ENCODE measurements at places on chromosomes 13 and 19. TPM values are rescaled to one million over a fixed set of nuclear protein-coding genes. Genes with fewer than 3 reads are reported as not detected.

- DNase-seq = no peak
These were observed 211.4 kb downstream of the KCNRG start for GRCh38 chr13:50226515-50227155.

GRCh38 chr13:34419755-34420154, 522.3 kb upstream of the NBEA start:
- DNase-seq = no peak

- no peak for DNase-seq
These were observed 47.5 kb downstream of the ZNF536 start for GRCh38 chr19:30419568-30420180.

DNA sequence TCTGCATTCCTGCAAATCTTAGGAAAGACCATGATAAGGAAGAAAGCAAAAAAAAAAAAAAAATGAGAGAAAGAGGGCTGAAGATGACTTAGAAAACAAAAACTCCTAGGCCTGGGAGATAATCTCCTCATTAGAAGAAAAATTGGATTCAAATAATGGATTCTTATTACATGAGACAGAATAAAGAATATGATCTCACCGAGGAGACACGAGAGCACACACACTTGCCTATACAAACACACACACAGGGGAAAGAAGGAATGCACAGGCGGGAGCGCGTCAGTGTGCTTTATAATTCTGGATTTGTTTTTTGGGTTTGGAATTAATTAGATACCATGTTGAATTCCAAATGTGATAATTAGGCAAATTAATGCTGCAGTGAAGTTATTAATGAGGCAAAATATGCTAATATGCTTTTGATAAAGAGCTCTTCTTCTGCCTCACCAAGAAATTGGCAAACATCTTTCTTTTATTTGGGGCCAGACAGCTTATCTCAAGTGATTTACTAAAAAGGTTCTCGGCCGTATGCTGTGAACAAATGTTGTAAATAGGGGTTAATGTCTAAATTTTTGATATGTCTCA, 36.1 kb upstream of the PCDH8 start:
- DNase-seq = no peak

GRCh38 chr13:89052699-89053098, 1381.5 kb downstream of the SLITRK5 start:
- DNase-seq = no peak

GRCh38 chr13:93326234-93326811, 99.7 kb downstream of the GPC6 start:
- no peak for DNase-seq

DNA sequence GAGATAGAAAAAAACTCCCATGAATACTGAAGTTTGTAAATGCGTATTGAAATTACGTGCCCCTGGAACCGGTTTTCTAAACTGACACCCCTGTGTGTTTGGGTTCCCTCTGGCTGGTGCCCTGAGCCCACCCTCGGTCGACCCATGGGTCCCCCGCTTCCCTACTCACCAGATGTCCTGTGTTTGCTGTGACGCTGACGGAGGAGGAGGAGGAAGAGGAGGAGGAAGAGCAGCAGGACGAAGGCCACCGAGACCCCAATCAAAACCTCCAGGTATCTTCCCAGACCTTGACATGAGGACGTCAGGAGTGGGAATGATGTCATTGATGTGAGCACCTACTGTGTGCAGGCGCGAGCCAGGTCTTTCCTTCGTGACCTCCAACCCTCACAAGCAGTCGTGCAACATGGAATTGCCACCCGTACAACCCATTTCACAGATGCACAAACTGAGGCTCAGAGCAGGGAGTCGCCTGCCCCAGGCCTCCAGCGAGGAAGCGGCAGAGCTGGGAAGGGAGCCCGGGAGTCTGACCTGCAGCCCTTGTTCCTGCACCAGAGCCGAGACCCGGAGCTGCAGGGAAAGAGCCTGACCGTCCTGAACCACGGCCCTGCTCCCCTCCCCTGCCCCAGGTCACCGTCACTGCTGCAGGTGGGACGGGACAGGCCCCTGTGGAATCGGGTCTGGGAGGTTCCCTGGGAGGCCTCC, 3.7 kb downstream of the LILRB3 start:
- DNase-seq = no peak

- no peak for DNase-seq
These were observed 62.9 kb downstream of the RASA3 start for GRCh38 chr13:114069376-114070097.

DNA sequence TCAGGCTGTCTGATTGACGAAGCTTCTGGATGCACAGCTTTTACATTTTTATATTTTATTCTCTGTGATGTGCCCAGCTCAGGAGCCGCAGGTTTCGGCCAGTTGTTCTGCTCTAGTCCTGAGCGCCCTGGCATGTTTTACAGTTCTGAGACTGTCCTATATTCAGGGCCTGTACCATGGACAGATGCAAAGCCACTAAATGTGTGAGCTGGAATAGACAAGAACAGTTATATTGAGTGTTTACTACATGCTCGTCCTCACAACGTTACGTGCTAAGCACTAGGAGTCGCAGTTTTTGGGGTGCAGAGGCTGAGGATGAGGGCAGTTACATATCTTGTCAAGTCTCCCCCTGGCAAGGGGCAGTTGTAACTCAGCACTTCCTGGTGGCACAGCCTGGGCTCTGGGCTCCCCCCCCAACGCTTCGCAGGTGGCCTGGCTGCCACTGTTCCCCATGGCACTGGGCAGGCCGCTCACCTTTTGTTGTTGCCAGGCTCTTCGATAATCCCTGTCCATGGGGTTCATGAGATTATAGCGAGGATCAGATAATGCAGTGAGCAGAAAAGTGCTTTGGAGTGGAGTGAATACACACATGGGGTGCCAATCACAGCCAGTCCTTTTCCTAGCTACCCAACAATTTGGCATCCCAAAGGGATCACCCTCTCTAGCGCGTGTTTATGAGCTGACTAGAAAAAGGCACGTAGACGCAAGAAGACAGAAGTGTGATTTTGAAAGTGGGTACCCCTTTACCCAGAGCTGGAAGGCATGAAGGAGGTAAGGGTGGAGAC, 23.5 kb downstream of the ARL11 start:
- DNase-seq = no peak

DNA sequence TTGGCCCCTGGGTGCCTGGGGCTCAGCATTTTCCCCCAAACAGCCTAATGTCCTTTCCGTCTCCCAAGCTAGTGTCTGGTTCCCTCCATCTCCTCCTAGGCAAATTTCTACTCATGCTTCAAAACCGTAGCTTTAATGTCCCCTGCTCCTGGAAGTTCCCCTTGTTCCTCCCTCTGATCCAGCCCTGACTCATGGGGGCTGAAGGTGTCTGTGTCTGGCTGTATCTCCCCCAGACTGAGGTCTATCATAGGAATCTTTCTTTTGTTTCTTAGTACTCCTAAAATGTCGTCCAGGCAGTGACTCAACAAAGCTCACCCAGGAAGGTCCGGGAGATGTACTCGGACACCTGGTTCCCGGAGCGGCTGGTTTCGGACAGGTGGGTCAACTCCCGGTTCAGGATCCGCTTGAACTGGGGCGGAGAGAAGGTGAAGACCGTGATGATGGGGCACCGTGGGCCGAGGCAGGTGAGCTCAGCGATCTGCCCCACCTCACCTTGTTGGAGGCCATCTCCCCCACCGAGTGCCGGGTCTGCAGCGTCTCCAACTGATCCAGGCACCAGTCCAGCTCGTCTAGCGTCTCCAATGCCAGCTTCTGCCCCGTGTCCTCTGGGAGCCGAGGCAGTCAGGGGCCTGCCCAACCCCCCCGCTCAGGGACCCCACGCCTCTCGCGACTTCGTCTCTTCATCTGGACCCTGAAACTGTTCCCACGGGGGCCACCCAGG, 6.2 kb downstream of the PDE4C start:
- DNase-seq = no peak

DNA sequence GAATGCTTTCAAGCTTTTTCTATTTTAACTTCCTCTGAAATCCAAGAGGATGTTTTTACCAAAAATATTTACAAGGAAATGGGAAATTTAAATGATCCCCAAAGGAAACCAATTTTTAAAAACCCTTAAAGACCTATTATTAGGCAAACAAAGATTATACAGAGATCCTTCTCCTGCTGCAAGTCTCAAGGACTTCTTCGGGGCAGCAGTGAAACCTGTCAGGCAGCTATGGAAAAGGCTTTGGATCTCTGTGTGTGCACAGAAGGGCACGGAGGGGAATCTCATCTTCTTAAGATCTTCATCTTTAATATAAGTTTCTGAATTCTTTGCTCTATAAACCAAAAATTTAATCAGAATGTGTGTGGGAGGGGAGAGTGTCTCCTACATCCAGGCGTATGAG, 36.0 kb upstream of the CLDN10 start:
- no peak for DNase-seq

- no peak for DNase-seq
These were observed 84.8 kb downstream of the SERP2 start for GRCh38 chr13:44458313-44458975.

DNA sequence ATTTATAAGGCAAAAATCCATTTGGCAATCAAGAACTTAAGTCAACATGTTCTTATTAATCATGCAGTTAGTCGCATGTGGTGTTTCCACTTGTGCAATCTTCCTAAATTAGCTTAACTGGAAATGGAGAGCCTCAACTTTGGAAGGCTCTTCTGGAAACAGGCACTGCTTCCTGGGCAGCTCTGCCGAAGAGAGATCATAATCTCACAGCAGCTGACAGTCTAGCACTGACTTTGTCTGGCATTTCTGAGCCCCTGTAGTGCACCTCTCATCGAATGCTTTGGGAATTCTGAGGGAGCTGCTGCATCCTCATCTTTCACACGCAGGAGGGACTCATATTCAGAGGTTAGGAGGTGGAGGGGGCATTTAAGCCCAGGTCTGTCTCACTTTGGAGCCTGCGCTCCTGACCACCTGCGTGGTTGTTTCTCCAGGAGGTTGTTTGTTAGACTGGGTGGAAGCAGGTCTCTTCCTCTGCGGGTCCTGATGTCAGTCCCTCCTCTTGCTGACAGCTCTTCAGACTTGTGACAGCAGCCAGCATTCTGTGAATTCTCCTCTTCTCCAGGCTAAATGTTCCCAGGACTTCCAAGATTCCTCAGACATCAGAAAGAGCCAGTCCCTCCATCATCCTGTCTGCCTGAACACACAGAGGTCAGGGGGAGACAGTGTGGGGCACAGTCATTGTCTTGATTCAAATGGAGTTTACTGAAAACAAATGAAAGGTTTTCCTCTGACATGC, 100.4 kb upstream of the GJB6 start:
- no peak for DNase-seq

DNA sequence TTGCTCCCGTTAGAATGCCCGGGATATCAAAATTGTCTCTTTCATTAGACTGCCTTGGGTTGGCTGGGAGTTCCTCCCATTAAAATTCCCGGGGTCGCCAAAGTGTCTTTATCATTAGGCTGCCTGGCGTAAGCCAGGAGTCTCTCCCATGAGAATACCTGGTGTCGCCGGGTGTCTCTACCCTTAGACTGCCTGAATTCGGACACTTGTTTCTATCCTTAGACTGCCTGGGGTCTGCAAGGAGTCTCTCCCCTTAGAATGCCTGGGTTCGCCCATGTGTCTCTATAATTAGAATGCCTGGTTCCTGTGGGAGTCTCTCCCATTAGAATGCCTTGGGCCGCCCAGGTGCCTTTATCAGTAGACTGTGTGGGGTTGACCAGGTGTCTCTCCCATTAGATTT, 1538.2 kb downstream of the UQCRFS1 start:
- no peak for DNase-seq

GRCh38 chr19:4707322-4707721, 16.3 kb downstream of the DPP9 start:
- DNase-seq = no peak

GRCh38 chr19:18306888-18307260, 16.0 kb downstream of the LSM4 start:
- DNase-seq = no peak

- no peak for DNase-seq
These were observed 427 bp downstream of the ZNF160 start for GRCh38 chr19:53102756-53103233.

DNA sequence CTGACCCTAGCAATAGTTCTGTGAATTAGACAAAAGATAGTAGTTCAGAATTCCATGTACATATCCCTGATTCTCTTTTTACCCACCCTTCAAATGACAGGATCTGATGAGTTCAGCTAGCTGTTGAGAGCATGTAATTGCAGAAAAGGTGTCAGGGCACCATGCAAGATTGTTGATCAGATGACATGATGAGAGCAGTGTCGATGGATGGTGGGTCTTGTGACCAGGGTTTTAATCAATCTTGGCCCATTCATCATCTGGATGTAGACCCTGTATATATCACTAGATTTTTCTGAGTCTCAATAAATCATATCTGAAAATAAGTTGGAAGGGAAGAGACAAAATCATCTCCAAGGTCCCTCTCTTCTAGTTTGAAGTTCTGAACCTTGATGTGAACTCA, 379.0 kb downstream of the OXGR1 start:
- no peak for DNase-seq

DNA sequence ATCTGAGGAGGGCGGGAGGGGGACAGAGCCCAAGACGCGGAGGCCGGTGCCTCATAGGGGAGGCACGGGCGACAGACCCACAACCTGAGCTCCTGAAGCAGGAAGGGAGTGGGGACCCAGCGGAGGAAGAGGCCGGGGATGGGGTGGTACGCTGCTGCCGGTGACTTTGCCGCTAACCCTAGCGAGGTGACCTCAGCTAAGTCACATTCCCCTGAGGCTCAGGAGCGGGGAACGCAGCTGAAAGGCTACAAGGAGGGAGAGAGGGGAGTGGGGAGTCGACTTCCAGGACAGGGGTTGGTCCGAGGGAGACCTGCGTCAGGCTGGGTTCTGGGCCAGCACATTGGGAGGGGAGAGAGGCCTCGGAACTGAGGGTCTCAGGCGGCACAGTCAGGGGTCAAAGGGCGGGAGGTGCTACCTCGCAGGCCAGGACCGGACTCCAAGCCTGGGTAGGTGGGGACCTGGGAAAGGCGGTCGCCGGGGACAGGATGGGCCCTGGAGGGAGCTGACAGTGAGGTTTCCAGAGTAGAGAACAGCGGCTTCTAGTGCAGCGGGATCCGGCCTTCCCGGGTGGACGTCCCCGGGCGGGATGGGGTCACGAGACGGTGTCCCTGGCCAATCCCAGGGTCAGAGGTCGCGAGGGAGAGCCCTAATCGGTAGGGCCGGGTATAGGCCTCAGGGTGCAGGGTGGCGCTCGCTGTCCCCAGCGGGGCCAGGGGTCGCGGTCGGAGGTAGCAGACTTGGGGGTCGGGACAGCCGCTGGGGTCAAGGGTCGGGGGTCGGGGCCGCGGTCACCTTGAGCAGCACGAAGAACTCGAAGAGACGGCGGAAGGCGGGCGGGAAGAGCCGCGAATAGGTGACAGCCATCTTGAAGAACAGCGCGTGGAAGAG, 699 bp downstream of the TMEM259 start:
- DNase-seq = no peak

DNA sequence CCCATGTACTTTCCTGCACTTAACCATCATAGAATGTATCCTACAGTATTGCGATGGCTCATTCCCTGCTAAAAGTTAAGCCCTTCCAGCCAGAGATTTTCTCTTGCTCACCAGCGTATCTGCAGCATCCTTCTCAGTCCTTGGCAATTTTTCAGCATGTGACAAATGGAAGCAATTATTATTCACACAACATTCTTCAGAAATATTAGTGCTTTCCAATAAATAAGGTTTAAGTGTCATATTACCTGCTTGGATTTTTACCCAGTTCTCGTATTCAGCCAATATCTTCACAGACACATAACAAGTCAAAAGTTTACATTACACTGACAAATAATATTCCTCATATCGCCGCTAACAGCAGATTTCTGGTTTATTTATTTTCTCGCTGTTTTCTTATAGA, 82.3 kb downstream of the POU4F1 start:
- no peak for DNase-seq

GRCh38 chr13:20461481-20461859, 64.2 kb downstream of the CRYL1 start:
- no peak for DNase-seq

Gene ACP4
- not detected for polyA plus RNA-seq

Gene FGF22
- polyA plus RNA-seq = 1.6 TPM

Gene NR2F6
- polyA plus RNA-seq = 36.8 TPM

Gene CGB2
- polyA plus RNA-seq = not detected

Gene NKPD1
- polyA plus RNA-seq = 0.37 TPM

Gene MLLT1
- 46.6 TPM for polyA plus RNA-seq

Gene GPR12
- not detected for polyA plus RNA-seq

Gene NLRP7
- polyA plus RNA-seq = not detected
